ENCODE measurements at places on chromosomes 2 and 18.

DNA sequence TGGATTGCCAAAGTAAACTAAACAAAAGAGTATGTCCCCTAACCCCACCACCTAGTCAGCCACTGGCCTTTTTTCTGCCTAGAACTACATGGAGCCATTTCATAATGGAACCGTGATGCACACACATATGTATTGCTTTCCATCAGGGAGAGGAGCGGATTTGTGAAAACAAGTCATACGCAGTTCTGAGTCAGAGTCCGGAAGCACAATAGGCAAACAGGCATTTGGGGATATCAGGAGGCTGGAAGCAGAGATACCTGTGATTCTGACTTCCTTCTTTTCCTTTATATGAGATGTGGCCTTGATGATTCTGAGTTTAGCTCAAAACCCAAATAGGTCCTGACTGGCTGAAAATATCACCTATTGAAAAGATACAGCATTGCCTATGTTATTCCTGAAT is 93.5 kb downstream of the TMEM163 start:
- DNase-seq = no peak

- DNase-seq = no peak
Measured at GRCh38 chr2:201923436-201924328, 110.0 kb upstream of the FZD7 start.

GRCh38 chr2:96265349-96265839 is 403 bp downstream of the TMEM127 start:
- DNase-seq = no peak

- DNase-seq = no peak
Measured at GRCh38 chr2:64632835-64633819, 20.6 kb downstream of the SERTAD2 start.

- no peak for DNase-seq
Measured at GRCh38 chr2:86753606-86754005, 33.5 kb downstream of the RMND5A start.

DNA sequence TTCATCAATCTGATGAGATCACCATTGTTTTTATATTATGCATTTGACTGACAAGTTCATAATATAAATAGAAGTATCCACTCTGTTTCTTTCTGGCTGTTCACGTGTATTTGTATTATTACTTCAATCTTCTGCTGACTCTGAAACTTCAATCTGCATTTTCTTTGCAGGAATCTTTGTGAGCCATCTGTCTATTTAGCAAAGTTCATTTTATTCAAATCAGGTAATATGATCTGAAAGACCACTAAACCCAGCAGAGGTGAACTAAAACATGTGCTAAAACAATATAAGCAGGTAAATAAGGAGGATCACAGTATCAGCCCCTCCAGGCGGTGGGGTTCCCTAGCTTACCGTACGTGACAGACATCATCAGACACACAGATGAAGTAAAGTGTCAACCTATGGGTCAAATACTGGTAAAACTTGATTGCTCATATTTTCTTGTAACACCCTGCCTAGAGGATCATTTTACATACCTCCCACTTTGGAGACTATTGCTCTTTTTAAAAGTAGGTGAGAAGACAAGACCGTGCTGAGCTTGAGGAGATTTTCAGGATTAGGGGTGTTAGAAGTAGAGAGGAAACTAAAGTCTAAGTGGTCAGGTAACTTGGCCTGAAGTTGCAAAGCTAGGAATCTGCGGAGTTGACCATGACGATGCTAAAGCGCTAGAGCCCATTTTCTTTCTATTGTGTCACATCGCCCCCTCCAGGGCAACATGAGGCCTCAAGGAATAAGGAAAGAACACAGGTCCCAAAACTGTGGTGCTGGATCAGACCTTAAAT is 9.0 kb downstream of the DTNB start:
- no peak for DNase-seq

DNA sequence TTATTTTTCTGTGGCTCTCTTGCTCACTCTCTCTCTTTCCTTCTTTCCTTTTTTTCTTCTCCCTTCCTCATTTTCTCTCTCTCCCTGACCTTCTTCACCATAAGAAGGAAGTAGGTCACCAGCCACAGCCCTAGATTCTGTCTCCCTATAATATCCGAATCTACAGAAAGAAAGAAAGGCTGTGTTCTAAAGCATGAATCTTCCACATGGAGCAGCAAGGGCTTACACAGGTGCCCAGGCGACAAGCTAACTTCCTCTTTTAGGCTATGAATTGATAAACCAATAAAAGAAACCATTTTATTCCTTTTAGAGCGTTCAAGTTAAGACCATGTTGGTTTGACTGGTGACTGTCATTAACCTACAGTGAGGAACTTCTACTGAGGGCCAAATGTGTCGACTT is 49.3 kb downstream of the CACNB4 start:
- DNase-seq = no peak

DNA sequence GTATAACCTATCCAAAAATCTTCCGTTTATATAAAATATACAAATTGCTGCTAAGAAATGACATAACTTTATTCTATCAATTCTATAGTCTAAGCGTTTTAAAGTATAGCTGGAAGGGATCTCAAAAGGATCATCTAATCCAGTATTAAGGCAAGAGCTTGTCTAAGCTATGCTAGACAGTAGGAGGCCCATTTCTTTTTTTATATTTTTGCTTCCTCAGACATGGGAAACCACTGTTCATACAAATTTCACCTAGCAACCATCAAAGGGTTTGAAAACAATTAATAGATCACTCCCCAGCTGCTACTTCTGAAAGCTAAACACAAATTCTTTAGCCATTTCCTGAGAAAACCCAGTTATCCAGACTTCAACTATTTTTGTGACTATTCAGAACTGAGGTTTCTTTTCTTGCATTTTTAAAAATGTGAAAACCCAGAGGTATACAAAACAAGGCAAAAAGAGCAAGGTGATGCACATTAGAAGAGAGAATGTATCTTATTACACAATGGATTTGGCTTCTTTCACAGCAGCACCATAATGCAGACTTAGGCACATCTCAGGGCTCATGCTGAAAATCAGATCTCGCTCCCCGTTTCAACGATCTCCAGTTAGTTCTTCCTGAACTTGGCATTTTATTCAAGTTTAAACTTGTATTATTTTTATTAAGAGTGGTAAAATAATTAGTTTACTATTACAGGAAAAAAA is 274.4 kb downstream of the LRP1B start:
- no peak for DNase-seq

- DNase-seq = peak; percentile 49
Measured at GRCh38 chr2:136916131-136916530, 150.8 kb downstream of the THSD7B start.

GRCh38 chr18:76463358-76463757 is 31.7 kb downstream of the ZNF516 start:
- DNase-seq = no peak

DNA sequence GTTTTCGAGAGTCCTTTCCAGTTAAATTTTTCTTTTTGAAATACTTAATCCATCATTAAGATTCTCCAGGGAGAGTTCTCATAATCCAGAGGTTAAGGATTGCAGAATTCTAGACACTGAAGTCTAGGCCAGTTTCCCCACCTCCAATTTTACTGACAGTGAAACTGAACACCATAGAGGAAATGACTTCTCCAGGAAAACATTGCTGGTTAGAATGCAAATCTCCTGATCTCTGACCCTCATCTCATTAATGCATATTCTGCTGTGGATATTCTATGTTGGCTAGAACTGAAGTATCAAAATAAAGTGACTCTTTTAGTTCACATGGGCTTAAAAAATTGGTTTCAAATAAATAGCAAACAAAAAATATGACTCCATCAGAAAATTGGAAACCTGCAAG is 105.8 kb upstream of the UGP2 start:
- no peak for DNase-seq

- no peak for DNase-seq
Measured at GRCh38 chr2:104703669-104704068, 150.2 kb upstream of the POU3F3 start.

DNA sequence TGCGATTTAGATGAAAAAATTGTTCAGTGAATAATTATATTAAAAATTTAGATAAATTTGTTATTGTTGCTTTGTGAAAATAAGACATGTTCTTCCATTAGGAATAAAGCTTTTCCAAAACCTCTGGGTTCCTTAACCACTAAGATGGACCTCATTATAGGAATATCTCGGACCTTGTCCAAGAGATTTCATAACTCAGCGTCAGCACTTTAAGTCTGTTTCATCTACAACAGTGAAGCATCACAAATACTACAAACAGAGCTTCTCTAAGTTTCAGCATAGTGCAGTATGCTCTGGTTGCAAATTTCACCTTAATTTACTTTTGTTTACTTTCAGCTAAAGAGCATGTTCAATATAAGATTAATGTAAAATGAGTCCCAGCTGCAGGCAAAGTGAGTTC is 150.3 kb downstream of the UBE2E3 start:
- no peak for DNase-seq

All from RCC 7860 (cell line).